ENCODE measurements at places on chromosomes 1 and 21.

DNA sequence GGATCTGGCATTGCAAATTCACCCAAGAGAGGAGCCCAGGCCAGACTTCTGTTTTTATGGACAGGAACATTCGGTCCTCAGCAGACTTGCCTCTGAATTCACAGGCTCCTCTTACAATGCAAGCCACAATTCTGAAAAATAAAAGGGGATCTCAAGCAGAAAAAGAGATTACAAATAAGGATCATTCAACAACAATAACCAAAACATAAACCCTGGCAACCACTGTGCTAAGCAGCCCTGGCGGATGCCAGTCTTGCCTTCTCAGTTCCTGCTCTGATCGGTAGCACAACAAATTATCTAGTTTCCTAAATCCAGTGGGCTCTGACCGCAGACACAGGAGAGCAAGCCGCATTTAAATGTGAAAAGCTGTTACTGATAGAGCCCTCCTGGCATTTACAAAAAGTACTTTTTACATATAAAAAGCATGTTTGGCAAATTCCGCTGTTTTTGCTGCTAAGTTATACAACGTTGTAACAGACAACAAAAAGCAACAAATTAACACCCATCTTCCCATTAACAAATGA is 123.4 kb upstream of the FOXD3 start:
- no peak for DNase-seq

- DNase-seq, result no peak
Observed at GRCh38 chr1:156499194-156499841, 1.3 kb downstream of the MEF2D start.

DNA sequence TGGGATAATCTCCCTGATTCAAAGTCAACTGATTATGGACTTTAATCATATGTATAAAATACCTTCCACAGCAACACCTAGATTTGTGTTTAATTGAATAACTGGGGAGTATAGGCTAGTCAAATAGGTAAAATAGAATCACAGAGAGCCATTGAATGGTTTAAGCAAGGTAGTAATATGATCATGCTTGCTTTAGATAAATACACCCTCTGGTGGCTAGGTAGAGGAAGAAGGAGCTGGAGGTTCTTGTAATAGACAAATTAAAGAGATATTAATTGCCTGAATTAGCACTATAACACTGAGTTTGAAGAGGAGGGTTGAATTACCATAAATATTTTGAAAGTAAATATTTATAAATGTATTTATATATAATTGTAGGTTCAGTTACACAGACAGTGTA is 40.3 kb downstream of the DIRAS3 start:
- DNase-seq, result no peak

- no peak for DNase-seq
Observed at GRCh38 chr1:183892351-183892793, 87.5 kb downstream of the RGL1 start.

- no peak for DNase-seq
Observed at GRCh38 chr1:7149080-7149838, 364.0 kb downstream of the CAMTA1 start.

DNA sequence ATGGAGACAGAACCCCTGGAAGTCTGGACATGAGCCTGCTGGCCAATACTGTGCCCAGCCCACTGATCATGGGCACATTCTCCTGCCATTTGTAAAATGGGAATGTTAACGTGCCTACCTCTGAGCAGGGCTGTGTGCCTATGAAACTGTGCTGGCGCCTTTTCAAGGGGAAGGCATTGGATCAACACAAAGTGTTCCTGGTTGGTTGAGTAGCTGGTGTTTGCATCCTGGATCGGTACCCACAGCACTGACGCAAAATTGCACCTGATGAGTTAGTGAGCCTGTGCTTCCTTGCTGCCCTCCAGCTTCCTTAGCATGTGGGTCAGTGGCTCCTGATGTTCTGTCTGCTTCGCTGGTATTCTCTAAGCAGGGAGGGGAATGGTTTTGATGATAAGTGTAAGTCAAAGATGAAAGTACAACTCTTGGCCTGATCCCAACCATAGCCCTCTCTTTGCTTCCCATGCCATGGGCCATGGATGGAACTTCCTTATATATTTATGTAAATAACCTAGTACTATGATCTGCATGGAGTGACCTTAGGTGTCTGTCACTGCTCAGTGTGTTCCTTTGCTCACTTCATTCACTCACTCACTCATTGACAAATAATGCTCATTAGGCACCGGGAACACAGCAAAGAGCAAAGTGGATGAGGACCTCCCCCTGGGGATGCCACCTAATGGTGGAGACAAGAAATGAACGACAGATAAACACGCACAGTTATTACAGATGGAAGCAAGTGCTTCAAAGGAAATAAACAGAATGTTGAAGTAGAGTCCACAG is 22.7 kb downstream of the MAB21L3 start:
- DNase-seq, result no peak

- DNase-seq, result no peak
Observed at GRCh38 chr1:103171041-103171590, 62.8 kb upstream of the COL11A1 start.

GRCh38 chr1:48524892-48525467 is 53.0 kb upstream of the SPATA6 start:
- no peak for DNase-seq

DNA sequence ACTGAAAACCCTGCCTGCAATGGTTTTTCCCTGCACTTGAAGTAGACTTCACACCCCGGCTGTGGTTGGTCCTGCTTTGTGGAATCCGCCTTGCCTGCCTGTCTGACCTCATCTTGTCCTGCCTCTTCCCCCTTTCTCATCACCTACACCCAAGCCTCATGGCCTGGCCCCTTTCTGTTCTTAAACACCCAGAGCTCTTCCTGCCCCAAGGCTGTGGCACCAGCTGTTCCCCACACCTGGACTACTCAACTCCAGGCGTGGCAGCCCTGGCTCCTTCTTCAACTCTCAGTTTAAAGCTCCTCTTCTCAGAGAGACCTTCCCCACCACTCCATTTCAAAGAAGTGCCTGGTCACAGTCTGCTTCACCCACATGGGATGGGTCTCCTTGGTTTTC is 27.0 kb downstream of the KIAA1614 start:
- DNase-seq, result no peak

- DNase-seq, result no peak
Observed at GRCh38 chr1:107950464-107950863, 14.5 kb downstream of the VAV3 start.

- DNase-seq, result no peak
Observed at GRCh38 chr1:99062192-99062591, 57.5 kb upstream of the PLPPR5 start.
